Kidney (tissue), 22 donors: ENCODE measurements at places on chromosomes 16 and 17.

DNA sequence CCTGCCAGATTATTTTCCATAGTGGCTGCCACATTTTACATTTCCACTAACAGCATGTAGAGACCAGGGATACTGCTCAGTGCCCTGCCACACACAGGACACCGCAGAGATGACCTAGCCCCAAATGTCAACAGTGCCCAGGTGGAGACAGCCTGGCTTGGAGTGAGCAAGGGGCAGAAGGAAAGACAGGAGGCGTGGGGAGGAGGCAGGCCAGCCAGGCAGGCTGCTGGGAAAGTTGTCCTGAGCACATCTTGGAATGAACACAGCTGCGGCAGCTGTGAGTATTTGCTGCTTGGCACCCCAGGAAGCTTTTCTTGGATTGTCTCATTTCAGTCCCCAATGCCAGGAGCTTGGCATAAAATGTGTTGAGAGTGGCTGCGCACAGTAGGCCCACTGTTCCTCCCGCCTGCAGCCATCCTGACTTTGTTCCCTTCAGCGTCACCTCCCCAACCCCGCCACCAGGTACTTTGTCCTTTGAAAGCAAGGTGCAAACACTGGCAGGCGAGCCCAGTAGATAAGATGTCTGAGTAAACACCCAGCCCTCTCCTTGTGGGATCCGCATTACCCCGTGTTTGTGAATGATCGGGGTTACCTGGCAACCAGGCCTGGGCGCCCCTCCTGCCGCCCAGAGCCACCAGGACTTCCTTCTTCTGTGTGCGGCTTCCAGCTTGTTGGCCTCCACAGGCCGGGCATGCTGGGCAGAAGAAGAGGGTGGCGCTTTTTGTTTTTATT, 114.0 kb downstream of the CMIP start:
- no peak for DNase-seq

GRCh38 chr16:8943001-8943763, 20.5 kb downstream of the USP7 start:
- DNase-seq: no peak

DNA sequence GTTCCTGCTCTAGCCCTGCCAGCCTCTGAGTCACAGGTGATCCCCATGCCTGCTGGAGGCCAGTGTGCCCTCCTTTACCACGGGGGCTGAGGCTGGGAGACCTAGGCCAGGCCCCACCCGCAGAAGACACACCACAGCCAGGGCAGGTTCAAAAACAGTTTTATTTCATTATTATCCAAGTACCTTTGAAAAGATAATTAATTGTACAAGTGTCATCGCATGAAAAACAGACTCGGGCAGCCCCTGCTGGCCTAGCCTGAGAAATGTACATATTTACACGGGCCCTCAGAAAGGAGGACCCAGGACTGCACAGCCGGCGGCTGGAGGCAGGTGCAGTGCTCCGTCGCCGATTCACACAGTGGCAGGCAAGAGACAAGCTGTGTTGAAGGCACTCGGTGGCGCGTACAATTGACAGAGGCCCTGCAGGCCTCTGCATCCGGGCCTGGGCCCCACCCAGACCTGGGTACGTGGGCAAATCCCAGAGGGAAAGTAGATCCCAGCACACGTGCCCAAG, 4.4 kb downstream of the PDIA2 start:
- DNase-seq: no peak

DNA sequence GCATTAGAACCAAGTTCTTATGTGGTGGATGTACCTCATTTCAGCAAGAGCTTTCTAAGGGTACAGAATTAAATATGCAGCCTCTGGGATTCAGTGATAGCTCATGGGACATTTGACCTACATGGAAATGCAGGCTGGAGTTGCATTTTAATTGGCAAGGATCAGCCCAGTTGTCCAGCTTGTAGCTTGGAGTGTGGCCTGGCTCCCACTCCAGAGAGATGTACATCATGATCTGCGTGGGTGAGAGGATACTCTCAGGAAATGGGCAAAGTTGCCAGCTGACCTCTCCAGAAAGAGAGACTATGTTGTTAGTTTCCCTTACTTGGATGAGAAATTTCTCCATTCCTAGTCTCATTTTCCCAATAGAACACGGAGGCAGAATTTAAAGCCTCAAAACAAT, 555.3 kb downstream of the MAF start:
- no peak for DNase-seq

- no peak for DNase-seq
Measured at GRCh38 chr17:21523497-21524210, 147.5 kb downstream of the KCNJ12 start.

DNA sequence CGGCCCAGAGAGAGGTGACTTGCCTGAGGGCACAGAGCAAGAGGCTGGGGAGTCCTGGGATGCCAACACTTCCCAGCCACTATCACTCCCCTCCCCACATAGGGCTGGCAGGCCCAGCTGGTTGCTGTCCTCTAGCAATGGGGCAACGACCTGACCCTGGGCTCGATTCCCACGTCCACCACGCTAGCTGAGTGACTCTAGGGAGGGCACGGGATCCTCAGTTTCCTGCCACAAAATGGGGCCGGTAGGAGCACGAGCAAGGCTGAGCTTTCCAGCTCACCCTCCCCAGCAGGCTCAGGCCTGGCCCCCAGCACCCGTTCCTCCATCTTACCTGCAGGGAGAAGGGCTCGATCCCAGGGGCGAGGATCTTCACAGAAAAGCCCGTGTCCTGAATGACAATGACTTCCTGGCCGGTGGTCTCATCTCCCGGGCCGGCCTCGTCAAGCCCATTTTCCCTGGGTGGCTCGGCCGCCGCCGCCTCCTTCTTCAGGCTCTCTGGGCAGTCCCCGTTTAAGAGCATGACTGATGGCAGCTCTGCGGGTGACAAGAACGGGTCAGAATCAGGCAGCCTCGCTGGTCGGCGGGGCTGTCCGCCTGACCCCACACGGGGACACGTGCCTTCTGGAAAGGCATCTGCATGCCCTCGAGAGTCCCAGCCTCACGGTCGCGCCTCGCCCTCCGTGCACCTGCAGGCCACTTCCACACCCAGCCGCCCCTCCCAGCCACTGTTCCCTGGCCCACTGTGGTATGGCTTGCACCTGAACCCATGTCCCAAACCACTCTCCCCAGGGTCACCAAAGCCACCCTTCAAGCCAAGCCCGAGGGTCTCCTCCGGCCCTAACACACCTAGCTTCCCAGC, 7.3 kb downstream of the CLUH start:
- DNase-seq: no peak
